Stimulated activated CD8-positive, alpha-beta memory T cell treated with anti-CD3 and anti-CD28 coated beads, Interleukin-2, amount 100 ng/mL, for 1 hour (primary cell): ENCODE measurements at places on chromosomes 3 and 15.

DNA sequence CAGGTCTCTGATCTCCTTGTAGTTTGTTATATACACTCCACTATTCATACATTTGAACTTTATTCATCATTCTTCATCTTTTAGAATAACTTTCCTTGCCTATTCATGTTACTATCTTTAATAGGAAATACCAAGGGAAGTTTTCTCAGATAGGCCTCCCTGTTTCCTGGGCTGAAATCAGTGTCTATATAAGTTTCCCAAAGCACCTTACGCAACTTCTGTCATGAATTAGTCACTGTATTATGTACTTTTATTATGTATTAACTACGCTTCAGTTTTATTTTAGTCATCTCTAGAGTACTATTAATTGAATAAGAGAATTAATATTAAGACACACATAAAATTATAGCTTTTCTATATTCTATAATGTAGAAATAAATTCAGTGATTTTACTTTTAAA is 1481.5 kb downstream of the OTOL1 start:
- DNase-seq, result no peak

DNA sequence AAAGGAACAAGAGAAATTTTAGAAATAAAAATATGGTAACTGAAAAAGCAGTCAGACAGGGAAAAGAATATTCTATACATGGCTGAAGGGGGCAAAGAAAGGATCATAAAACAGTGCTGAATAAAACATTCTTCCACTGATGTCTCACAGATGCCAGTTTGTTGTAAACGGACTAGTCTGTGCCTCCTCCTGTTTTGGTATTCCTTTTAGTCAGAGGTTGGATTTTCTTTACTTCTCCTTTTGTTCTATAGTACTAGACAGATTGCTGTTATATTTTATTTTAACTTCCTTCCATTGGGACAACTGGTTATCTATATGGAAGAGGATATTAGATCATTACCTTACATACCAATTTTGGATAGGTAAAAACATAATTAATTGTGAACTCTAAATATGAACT is 16.0 kb upstream of the GNB5 start:
- DNase-seq, result no peak

- no peak for DNase-seq
Measured at GRCh38 chr3:161695811-161696210, 199.2 kb downstream of the OTOL1 start.

DNA sequence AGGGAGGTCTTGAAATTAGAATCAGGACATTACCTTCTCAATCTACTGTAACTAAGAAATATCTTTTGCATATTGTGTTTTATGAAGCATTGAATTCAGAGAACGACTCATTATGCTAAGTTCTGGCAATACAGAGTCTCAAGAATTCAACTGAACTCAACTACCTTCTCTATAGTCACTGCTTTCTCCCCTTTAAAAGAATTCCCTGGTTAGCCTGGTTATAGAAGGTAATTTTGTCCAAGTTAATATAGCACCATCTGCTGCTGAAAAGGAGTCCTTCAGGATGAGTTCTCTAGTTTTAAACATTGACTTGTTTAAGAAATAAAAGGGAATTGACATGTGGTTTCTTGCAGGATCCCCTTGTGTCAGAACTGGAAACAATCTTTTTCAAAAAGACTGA is 60.2 kb downstream of the IL16 start:
- no peak for DNase-seq

- DNase-seq, result no peak
Measured at GRCh38 chr3:8938021-8938420, 25.3 kb downstream of the RAD18 start.
